NCI-H460 (cell line): ENCODE measurements at places on chromosomes 11 and 22. TPM values are rescaled to one million over a fixed set of nuclear protein-coding genes. Genes with fewer than 3 reads are reported as not detected.

GRCh38 chr11:2826679-2827056, 58.9 kb downstream of the CDKN1C start:
- DNase-seq = no peak

- peak; percentile 65 for DNase-seq
Observed at GRCh38 chr22:26364066-26365015, 64.7 kb upstream of the ASPHD2 start.

DNA sequence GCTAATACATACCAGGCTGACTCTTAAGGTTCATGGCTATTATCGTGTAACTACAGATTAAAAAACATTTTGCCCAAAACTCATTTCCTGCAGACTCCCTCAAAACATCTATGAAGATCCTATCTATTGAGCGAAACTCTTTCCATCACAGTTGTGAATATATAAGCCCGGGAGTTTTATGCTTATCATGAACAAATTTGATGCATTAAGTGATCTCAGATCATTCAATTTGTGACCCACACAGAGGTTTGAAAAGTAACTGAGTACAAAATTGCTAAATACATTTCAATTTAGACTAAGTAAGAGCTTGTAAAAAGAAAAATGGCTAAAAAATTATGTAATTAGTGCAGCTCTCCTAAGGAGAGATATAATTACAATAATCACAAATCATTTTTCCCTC, 1228.8 kb upstream of the TENM4 start:
- no peak for DNase-seq

DNA sequence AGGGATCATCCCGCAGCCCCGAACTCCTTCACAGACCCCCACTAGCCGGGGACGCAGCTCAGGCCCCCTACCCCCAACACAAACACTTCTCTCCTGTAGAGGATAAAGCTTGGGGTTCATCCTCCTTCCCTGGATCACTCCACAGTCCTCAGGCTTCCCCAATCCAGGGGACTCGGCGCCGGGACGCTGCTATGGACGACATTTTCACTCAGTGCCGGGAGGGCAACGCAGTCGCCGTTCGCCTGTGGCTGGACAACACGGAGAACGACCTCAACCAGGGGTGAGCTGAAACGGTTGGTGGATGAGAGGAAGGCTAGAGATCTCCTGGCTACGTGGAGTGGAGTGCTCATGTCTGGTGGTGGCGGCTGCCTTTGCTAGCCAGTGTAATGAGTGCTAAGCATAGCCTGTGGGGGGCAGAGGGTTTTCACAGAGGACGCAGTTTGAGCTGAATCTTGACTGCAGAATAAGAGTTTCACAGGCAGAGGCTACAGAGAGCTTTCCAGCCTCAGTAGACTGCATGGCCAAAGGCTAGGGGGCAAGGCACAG, 580 bp downstream of the ILK start:
- DNase-seq = no peak

GRCh38 chr11:502288-503178, 4.5 kb downstream of the RNH1 start:
- DNase-seq = no peak

DNA sequence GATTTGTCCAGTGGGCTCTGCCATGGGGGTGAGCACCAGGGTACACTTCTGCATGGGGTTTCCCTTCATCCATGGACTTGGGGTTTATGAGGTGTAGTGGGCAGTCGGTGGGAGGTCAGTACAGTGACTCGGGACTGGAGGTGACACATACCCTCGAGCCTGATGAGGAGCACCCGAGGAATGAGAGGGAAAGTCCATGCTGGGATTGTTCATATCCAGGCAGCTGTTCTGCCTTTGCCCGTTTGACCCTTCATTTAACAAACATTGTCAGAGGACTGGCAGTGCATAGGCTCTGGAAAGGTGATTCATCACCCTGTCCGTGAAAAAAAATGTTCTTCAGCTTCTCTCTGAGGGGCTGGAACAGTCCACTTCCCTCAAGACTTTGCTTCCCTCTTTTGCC, 2.7 kb downstream of the NAV2 start:
- DNase-seq = no peak

DNA sequence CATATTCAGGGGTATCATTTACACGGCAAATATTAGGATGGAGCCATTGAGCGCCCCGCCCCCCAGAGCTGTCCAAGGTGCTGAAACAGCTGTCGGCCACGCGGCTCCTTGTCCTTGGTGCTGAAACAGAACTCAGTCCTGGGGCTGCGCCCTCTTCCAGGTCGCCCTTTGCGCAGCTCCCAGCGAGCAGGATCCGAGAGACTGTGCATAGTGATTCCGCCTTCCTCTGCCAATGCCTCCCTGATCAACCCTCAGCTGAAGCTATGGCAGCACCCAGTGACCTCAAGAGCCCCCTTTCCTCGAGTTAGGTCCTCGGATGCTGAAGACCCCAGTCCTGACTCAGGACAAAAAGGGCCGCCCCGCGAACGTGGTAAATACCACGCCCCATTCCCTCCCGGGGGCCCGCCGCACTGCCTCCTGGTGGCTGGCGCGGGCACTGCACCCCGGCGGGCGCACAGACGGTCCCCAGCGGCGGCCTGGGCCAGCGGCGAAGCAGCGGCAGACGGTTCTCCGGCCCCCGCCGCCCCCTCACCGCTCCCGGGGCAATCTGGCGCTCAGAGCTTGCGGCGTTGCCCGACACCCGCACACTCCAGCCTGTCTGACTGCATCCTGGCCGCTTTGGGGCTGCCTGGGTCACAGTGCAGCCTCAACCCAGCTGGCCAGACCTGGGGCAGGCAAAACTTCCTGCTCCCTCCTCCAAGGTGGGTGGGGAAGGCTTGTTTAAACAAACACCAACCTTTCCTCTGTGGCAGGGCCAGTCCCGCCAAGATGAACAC, 13.4 kb downstream of the SYT7 start:
- DNase-seq = peak; percentile 75

- no peak for DNase-seq
Observed at GRCh38 chr11:92245700-92246271, 21.2 kb downstream of the FAT3 start.

DNA sequence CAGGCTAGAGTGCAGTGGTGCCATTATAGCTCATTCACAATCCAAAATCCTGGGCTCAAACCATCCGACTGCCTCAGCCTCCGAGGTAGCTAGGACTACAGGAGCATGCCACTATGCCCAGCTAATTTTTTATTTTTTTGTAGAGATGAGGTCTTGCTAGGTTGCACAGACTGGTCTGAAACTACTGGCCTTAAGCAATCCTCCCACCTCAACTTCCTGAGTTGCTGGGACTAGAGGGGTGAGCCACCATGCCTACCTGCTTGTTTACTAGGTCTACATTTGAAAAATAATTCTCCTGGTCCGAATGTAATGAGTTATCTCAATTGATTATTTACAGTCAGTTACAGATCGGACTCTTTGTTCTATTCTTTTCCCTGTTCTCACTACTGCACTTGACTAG, 22.0 kb downstream of the TAF1D start:
- DNase-seq = no peak

DNA sequence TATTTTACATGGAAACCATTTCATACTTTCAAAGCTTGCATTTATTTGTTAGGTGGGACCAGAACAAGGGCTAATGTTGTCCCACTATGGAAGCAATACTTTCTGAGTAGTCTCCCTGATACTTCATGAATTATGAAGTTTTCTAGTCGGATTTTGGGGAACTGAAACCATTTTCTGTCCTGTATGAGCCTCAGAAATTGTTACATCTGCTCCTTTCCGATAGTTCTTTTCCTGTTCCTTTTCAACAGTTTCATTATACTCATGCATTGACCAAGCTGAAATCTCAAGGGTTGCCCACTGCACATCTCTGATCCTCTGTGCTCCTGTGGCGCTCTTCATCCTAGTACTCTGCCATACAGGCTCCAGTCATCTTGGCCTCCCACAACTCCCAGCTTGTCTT, 31.5 kb upstream of the GLYATL1 start:
- no peak for DNase-seq

DNA sequence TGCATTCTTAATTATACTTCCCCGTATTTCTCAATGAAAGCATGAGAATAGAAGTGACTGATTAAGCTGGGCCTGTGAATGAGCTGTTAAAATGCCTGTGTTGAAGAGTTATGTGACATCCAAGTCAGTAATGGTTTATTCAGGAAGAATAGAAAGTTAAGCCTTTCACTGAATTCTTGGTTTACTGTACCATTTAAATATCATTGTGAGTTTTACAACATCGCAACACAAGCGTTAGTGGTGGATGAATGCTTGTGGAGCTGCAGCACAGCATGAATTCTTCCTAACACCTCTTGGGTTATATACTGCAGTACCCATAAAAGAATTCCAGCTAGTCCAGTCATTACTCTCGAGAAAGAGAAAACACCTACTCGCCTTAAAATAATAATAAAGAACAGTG, 257.8 kb downstream of the JRKL start:
- DNase-seq = no peak

DNA sequence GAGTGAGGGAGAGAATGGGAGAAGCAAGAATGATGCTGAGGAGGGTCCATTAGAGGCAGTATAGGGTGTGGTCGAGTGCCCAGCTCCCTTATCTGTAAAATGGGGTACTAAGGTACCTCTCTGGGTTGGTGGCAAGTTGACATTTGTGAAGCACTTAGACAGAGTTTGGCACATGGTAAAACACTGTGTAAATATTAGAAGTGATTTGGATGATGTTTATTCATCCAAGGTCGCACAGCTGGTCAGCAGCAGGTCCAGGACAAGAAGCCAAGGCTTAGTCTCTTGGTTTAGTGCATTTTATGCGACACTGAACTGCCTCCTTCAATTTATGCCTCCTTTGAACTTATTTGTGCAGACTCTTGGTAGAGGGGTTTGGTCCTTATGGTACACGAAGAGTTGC, 19.4 kb downstream of the KREMEN1 start:
- DNase-seq = no peak

DNA sequence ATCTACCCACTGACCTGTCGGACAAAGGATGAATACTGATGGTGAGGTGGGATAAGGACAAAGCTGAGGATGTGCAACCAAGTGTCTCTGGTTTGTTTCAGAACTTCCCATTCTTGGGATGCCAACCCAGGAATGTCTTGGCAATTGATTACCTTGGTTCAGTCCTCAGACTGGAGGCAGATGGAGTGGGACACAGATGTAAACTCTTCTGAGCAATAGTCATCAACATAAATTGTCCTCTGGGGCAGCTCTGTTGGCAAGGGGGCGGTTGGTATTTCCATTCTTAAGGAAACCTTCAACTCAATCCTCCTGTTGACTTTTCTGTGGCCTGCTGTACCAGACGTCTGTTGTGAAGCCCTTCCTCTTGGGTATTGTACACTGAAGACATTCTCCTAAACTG, 6.8 kb downstream of the ABTB2 start:
- DNase-seq = no peak

DNA sequence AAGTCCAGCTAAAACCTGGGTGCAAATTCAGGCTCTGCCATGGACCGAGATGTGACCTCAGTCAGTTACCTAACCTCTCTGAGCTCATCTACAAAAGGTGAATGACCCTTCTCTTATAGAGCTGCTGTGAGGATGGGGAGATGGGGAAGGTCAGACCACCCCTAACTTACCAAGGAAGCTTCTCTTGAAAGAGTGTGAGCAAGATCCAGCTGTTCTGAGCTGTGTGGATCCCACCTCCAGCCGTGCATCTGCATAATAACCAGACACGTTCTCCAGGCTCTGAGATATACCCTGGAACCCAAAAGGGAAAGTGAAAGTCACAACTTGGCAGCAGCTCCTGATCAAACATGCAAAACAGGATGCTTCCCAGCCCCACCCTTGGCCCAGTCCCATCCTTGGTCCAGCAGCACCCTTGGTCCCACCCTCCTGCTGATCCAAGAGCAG, at the start of gene APOL3:
Gene APOL3 (minus strand): TSS at position 257 of the 444 bp plus-strand sequence. CDS start 11,700 bp downstream, outside the sequence.
- DNase-seq = no peak

TESMIN gene
- total RNA-seq = 3.9 and 5.1 TPM in 2 replicates

DDX25 gene
- total RNA-seq = not detected in 2 replicates

PRODH gene
- total RNA-seq = 0.23 and 0.40 TPM in 2 replicates

TRIM22 gene
- total RNA-seq = 1.2 and 1.4 TPM in 2 replicates

OR4C6 gene
- not detected in 2 replicates for total RNA-seq

LRRC75B gene
- total RNA-seq = 4.3 and 5.5 TPM in 2 replicates
